ENCODE measurements at places on chromosomes 5 and 9.

DNA sequence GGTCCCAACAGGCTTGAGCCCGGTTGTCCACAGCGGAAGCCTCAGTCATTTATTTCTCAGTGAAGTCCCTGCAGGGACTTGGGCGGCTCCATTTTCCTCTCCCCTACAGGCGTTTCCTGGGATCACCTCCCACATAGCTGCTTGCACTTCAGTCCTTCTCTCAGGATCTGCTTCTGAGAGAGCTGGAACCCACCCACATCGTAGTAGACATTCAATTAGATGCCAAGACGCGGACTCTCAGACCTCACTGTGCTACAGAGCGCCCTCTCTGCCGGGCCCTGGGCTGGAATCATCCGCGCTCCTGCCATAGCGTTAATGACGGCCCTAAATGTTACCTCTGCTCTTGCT lies 54.0 kb upstream of the ROR2 start:
- DNase-seq = no peak

DNA sequence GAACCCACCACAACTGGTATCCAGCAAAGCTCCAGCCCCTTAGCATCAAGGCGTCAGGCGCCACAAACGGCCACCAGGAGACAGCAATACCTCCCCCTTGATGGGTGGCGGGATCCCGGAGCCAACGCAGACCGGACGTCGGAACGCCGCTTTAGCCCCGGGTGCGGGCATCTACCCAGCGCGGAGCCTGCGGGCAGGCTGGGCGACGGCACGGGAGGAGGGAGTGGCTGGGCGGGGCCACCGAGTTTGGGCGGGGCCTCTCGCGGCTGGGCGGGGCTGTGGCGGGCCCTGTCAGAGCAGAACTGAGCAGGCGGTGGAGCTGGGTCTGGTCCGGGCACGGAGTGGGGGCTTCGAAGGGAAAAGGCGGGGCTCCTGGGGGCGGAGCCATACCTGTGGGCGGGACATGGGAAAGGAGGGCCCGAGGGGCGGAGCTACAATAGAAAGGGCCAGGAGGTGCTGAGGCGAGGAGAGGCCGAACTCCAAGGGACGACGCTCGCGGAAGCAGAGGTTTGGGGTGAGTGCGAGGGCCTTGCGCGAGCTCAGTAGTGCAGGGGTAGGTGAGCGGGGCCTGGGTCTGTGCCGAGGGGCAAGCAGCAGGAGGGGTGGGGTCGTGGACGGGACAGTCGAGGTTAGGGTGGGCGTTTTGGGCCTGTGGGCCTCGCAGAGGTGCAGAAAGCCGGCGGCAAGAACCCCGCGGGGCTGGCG lies 40.2 kb upstream of the GARNL3 start:
- DNase-seq = peak; percentile 98

DNA sequence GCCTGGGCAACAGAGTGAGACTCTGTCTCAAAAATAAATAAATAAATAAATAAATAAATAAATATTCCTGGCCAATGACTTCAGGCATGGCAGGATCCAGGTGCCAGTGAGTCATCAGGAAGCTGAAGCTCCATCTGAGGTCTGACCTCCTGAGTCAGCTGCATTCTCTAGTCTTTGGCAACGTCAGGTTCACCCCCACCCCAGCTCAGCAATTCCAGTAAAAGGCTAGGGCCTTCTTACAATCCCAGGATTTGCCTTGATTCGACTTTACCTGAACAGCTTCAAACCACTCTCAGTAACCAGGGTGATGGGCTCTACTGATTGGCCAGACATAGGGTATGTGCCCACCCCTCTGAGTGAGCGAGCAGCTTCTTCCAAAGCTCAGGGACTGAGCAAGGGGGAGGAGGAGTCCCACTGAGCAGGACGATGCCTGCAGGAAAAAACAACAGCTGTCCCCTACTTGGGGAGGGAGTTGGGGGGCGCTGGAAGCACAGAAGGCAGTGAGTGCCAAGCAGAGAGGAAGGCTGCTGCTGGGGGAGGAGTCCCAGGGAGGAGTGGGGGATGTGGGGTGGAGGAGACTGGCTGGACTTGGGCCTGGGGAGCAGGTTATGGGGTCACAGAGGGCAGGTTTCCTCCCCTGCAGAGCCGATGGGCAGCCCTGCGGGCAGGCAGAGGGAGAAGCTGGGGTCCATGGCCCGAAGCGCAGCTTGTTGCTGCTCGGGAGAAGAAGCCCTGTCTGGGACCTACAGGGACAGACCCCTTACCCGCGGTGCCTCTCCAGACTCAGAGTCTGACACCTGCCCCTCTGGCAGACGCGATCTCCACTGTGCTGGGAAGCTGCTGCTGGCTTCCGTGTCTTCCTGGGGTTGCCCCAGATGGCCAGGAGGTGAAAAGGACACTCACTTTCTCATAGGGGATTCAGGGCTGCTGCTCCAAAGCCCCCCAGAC lies 25.9 kb upstream of the UNC5A start:
- DNase-seq = peak; percentile 76

DNA sequence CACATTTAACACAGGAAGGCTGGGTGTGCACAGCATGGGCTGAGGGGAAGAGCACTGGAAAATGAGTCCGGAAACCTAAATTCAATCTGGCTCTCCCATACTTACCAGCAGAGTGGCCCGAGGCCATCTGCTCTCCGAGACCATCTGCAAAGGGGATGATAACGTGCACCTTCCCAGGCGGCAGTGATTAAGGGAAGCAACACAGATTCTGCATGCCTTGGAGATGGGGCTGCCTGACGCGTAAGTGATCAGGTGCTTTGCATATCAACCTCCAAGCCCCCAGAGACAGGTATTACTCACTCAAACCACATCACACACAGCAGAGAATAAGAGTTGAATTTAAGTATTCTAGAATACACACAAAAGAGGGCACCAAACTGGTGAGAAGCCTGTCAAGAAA lies 9.1 kb downstream of the EPB41L4B start:
- DNase-seq = no peak

- DNase-seq = no peak
These were observed 56.7 kb downstream of the CYFIP2 start for GRCh38 chr5:157322581-157322980.

GRCh38 chr5:113202746-113203716 lies 226.4 kb downstream of the DCP2 start:
- DNase-seq = peak; percentile 90

DNA sequence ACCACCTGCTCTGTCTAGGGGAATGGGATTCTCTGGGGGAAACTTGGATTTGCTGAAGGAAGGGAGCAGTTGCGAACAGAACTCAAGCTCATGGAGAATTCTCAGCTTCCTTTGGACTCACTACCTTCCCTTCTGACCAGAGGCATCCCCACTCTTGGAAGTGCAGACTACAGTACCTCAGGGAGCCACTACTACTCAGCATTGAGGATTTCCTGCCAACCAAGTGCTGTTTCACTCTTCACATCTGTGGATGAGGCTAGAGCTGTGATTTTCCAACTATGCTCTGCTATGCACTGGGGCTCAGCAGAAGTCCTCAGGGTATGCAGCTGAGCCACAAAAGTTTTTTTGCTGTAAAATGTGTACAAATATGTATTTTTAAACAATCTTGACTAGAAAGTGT lies 43.9 kb downstream of the MACROH2A1 start:
- DNase-seq = no peak

DNA sequence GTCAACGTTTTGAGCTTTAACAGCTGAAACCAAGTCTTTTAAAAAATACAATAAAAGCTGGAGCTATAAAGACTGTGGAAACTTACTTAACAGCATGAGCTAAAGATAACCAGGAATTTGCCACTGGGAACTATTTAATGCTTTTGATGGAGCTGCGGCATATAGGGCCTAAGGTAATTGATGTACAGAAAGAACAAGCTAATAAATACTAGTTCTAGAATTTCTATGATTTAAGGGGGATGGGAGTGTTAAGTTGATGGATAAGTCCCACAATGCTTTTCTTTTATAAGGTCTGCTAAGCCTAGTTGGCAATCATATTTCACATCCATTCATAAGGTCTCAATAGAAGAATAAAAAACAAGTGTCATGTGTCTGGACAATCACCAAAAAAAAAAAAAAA lies 334.0 kb upstream of the DMAC1 start:
- no peak for DNase-seq

GRCh38 chr9:19104515-19105282 lies 2.0 kb upstream of the HAUS6 start:
- no peak for DNase-seq

DNA sequence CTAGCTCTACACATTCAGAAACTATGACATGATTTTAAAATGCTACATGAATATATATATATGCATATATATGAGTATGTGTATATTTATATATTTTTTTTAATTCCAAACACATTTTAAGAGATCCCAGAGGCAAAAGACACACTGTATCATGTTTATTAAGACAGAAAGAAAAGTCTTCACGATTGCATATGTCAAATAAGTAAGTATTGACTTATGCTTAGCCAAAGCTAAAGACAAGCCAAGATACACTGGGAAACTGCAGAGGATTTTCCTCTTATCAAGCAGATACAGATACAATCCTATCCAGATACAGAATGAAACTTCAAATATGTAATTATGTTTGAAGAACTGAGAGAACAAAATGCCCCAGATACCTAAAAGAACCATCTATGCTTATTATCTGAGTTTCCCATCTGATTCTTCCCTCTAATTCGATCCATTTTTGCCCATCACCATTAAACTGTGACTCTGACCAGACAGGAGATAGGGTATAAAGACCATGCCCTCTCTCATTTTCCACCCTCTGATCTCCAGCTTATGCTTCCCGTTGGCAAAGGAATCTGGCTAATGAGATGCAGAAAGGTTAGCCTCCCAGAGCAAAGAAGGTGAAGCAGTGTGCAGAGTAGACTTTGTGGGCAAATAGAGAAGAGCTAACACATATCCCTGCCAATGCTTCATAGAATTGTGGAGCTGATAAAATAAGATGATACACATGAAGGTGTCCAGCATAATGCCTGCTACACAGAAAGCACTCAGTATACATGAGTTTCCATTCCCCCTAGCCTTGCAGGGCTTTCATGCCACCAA lies 131.0 kb upstream of the TARS1 start:
- DNase-seq = no peak

DNA sequence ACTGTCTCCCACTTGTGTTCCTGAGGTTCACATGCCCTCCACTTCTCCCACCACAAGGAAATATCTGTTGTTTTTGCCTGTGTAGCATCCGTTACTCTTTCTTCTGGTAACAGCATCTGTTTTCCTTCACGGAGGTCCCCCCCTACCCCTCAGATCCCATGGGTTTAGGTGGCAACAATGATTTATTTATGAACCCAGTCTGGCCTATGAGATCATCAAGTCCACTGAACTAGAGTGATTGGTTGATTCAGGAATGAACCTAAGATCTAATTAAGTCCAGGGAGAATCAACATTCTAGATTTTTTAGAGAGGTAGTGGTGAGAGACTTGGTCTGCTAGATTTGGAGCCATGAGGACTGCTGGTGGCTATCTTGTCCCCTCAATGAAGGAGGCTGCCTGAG lies 166.8 kb downstream of the NR3C1 start:
- DNase-seq = peak; percentile 14

DNA sequence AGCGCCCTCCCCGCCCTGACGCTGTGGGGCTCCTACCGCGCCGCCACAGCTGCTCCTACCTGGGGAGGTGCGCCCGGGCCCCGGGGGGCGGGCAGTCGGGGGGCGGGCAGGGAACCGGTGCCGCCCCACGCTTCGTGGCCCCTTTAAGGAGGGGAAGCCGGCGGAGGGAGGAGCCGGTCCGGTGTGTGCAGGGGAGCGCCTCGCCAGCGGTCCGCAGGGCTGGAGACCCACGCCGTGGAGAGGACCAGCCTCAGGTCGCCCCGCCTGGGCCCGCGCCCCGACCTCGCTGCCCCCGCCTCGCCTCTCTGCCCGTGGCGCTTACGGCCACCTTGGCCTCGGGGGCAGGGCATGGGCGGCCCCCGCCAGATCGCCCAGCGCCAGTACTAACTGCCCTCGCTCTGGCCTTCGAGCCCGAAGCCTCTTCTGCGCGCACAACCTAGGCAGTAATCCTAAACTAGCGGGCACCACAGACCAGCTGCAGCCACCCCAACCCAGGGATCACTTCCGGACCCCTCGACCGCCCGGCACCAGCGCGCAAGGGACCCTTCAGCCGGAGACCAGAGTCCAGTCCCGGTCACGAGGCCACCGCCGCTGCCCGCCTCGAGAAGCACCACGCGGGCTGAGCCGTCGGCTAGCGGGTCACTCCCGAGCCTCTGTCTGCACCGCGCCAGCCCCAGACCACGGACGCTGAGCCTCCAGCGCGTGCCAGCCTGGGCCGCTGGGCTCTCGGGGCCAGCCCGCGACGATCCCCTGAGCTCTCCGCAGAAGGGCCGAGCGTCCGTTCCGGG lies at the start of gene FOXE1:
FOXE1 (plus strand) TSS at position 171 of the 788 bp plus-strand sequence. CDS start 689 bp downstream, outside the sequence.
- DNase-seq = no peak
